Skin of body (tissue), 3 donors: ENCODE measurements at places on chromosomes 1 and 21. TPM values are rescaled to one million over a fixed set of nuclear protein-coding genes. Genes with fewer than 3 reads are reported as not detected.
A peak's percentile ranks its signal among the peaks of the same experiment; 100 is the strongest.

GRCh38 chr1:63968663-63969440 is 195.0 kb downstream of the ROR1 start:
- DNase-seq = peak; percentile 14

DNA sequence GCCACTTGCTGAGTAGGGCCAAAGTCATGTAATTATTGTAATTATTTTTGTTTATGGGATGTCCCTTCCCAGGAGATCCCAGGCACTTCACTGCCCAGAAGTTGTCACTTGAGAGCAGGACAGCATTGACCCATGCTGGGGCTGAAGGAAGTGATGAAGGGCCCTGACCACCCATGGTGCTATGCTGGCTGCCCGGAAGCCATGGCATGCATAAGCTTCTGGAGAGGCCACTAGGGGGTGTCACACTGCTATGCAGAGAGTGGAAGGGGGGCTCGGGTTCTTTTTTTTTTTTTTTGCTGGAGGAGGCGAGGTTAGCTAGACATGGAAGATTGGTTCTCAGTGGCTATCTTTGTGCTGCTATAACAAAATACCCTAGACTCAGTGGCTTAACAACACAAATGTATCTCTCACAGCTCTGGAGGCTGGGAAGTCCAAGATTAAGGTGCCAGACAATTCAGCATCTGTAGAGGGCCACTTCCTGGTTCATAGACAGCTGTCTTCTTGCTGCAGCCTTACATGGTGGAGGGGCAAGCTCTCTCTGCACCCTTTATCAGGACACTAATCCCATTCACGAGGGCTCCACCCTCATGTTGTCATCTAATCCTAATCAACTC is 84.9 kb downstream of the CNIH3 start:
- no peak for DNase-seq

Gene TDRD5
- total RNA-seq = 0.59 TPM

Gene SLAMF8
- total RNA-seq = 0.20 TPM

Gene ETNK2
- total RNA-seq = 4.6 TPM

Gene AGMAT
- total RNA-seq = 0.99 TPM
